ENCODE measurements at places on chromosomes 6 and 20.

GRCh38 chr20:4076033-4076432 lies 60.7 kb upstream of the RNF24 start:
- no peak for DNase-seq

DNA sequence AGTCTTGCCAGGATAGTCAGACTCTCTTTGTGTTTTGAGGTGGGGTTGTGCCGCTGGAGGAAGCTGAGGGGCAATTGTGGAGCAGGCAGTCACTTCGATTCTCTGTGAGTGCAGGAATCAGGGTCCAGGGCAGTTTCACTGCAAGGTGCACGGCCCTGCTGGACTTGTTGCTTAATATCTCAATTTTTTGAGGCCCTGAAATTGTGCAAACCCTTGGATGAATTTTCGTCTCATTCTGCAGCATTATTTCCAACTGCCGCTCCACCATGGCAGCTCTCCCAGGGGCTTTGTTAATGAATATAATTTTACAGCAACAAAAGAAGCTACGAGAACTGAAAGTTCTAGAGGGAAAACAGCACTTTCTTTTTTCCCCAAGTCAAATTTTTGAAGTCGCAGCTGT lies 531.9 kb downstream of the QKI start:
- DNase-seq, result no peak

DNA sequence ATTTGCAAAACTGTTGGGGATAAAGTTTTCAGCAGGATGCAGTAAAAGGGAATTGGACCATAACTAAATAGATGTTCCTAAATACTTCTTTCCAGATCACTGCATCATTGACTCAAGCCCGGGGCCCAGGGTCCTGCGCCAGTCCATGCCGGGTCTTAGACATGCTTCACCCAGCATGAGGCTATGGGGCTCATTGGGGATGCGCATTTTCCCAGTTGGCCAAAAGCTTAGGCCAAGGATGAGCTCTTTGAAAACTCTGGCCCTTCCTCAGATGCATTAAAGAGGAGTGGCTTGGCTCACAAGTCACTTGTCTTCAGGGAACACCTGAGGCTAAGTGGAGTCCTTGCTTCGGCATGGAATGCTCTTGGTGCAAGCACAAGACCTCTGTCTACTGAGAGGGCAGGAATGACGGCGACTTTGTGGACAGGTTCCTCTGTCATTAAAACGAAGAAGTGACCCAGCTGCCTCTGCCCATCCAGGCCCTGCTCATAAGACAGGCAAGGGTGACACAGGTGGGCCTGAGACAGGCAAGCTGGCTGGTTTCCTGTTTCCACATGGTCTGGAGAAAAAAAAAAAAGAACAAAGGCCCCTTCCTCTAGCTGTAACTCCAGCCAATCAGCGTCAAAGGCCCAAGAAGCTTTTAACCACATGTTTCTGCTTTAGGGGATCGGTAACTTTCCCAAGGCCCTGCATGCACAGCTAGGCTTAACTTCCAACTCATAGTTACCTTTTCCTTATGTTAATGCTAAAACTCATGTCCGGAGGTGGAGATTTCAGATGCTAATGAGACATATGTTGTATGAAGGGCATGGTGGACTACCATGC lies 81.4 kb upstream of the CDH4 start:
- DNase-seq, result no peak

DNA sequence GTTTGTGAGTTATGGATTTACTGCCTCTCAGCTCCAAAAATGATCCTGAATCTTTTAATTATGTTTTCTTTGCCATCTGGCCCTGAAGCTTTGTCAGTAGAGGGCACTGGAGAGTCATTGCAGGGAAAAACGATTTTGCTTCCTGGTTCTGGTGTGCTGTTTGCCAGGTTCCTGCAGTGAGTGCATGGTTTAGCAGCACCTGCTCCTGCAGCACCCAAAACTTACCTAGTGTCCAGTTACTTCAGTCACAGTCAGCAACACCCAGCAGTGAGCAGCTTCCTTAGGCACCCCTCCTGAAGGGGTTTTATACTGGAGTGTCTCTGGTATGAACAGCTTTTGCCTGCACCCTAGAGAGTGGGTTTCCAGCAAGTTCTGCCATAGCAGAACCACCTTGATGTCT lies 6.0 kb upstream of the TRIM26 start:
- peak; percentile 71 for DNase-seq

- no peak for DNase-seq
Observed at GRCh38 chr6:15968519-15968918, 160.4 kb upstream of the MYLIP start.

- no peak for DNase-seq
Observed at GRCh38 chr6:169221264-169221663, 32.4 kb downstream of the THBS2 start.

- DNase-seq, result no peak
Observed at GRCh38 chr6:144434308-144434990, 149.3 kb downstream of the UTRN start.

DNA sequence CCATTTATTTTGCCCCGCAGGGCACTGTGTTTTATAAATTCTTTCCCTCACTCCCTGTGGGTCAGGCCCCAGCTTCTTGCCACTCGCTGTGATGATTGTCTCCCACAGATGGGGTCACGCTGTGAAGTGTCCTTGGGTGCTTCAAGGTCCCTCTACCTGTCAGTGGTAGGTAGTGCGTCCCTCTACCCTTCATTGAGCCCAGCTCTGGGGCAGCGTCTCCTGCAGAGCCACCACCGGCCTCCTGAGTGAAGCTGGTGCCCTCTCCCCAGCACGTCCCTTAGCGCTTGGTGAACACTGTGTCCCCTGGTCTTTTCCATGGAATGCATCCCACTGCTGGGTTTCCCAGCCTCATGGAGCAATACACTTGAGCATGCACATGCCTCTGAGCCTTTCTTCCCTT lies 108.2 kb downstream of the NRN1 start:
- no peak for DNase-seq

DNA sequence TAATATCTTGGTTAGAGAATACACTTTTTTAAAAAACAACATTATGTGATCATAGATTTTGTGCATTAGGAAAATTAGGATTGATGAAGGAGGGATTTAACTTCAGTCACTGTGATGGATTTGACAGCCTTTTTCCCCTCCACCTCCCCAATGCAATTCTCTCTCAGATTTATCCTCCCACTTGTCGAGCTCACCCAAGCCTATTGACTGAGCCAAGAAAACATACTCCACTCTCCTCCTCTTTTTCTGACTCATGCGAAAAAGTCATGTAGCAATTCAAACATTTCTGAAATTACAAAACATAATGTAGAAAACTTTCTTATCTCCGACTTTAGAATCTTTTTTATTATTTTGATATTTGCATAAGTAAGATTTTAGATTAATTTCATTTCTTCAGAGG lies 24.1 kb downstream of the KLHL32 start:
- DNase-seq, result no peak

GRCh38 chr6:16663901-16664300 lies 97.4 kb downstream of the ATXN1 start:
- no peak for DNase-seq

- no peak for DNase-seq
Observed at GRCh38 chr6:31228476-31228875, 43.4 kb downstream of the HLA-C start.

GRCh38 chr20:48375804-48376203 lies 452.0 kb downstream of the PREX1 start:
- no peak for DNase-seq

DNA sequence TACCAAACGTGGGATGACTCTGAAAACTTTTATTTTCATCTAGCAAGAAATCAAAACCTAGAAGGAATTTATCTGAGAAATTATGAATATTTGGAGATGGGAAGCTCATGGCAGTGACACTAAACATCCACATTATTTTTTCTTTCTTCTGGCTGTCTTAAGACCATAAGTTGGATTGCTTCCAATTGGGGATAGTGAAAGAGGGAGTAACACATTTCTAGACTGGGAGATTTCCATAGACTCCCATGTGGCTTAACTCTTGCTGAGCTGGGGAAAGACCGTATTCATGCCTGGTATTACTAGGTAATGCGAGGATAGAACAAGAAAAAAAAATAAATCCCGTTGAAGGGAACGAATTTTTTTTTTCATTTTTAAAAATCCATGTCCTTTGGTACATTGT lies 120.0 kb downstream of the UTRN start:
- DNase-seq, result no peak

DNA sequence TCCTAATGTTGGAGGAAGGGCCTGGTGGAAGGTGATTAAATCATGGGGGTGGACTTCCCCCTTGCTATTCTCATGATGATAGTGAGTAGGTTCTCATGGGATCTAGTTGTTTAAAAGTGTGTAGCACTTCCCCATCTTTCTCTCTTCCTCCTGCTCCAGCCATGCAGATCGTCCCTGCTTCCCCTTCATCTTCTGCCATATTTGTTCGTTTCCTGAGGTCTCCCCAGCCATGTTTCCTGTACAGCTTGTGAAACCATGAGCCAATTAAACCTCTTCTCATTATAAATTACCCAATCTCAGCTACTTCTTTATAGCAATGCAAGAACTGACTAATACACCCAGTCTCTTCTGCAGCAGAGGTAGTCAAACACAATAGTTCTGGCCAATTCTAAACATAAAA lies 5.4 kb downstream of the EPM2A start:
- no peak for DNase-seq

GRCh38 chr6:160791981-160792418 lies 90.0 kb downstream of the PLG start:
- no peak for DNase-seq

DNA sequence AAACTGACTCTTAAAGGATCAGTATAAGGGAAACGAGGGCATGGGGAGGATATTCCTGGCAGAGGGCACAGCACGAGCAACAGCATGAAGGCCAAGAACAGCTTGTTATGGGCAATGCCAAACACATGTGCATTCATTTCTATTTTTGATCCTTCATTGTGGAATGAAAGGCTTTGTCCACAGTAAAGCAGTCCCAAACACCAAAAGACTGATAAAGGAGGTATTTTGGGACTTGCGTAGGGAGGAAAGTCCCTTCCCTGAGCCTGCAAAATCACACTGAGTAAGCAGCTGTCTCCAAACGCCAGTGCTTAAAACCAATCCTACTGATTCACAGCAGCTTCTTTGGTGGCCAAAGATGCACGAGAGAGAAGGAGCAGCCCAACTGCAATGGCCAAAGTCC lies 138.2 kb downstream of the UNC5CL start:
- no peak for DNase-seq

DNA sequence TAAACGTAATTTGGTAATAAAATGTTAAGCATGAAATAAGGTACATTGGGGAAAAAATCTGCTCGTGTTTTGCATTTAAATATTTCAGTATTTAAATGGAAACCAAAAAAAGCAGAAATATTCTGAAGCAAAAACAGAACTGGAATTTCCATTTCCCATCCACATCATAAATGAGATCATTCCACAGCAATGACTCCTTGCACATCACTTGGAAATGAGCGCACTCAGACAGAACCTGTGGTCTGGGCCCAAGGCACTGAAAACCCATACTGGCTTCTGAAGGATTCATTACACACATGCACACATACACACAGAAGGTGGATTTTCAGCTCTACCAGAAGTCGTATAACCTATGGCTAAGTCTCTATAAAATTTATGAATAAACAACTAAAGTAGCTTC lies 174.8 kb downstream of the IBTK start:
- DNase-seq, result no peak

- DNase-seq, result no peak
Observed at GRCh38 chr20:17558154-17558940, 11.5 kb upstream of the DSTN start.

DNA sequence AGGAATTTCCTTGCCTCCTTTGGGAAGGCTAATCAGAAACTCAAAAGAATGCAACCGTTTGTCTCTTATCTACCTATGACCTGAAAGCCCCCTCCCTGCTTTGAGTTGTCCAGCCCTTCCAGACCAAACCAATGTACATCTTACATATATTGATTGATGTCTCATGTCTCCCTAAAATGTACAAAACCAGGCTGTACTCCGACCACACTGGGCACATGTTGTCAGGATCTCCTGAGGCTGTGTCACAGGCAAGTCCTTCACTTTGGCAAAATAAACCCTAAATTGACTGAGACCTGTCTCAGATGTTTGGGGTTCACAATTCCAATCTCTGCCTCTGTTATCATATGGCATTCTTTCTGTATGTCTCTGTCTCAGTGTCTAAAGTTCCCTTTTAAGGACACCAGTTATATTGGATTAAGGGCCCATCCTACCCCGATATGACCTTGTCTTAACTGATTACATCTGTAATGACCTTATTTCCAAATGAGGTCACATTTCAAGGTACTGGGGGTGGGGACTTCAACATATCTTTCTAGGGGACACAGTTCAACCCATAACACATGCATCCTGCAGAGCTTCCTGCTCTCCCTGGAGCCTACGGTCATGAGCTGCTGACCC lies 513.5 kb upstream of the JARID2 start:
- DNase-seq, result no peak

GRCh38 chr6:157644043-157644810 lies 178.8 kb upstream of the SNX9 start:
- no peak for DNase-seq

DNA sequence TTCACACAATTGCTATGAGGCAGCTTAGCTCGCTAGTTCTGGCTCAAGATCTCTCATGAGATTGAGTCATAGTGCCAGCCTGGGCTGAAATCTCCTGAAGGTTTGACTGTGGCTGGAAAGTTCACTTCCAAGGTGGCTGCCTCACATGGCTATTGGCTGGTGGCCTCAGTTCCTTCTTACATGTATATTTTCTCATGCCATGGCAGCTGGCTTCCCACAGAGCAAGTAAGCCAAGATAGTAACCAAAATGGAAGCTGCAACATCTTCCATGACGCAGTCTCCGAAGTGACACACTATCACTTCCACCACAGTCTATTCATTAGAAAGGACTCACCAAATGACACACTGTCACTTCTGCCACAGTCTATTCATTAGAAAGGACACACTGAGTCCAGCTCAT lies 160.4 kb upstream of the PRDM1 start:
- no peak for DNase-seq

GRCh38 chr20:23670361-23670760 lies 18.5 kb downstream of the CST4 start:
- DNase-seq, result no peak

GRCh38 chr20:4805663-4806449 lies 84.1 kb downstream of the PRND start:
- DNase-seq, result no peak

DNA sequence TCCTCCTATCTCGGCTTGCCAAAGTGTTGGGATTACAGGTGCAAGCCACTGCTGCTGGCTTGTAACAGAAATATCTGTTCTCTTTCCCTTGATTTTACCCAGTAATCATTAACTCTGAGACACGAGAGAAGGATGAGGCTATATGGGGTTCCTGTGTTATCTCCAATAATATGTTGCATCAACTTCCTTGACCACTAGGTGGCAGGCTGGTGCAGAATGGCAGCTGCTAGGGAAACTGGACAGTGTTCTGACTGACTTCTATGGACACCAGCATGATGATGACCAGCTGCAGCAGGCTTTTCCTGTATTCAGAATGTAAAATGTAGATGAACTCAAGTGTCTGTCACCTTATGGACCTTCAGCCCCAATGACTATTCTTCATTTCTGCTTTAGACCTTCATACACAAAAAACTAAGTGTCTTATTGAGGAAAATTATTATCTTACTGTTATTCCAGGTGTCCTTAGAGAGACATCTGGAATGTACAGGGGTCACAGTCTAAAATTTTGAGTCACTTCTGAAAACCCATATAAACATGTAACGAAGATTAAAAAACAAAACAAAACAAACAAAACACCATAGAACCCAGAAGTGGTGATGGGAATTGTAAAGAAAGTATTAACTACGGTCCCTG lies 20.4 kb upstream of the CD109 start:
- DNase-seq, result peak; percentile 71

- no peak for DNase-seq
Observed at GRCh38 chr20:11436113-11436905, 481.4 kb upstream of the BTBD3 start.

- DNase-seq, result no peak
Observed at GRCh38 chr6:56528412-56528841, 114.3 kb downstream of the DST start.

GRCh38 chr20:4591975-4592315 lies 129.8 kb upstream of the PRND start:
- no peak for DNase-seq
